ENCODE measurements at places on chromosomes 1 and 21.

GRCh38 chr1:84442256-84442655 lies 36.8 kb upstream of the RPF1 start:
- DNase-seq, result no peak

- DNase-seq, result no peak
Measured at GRCh38 chr21:29293495-29293894, 5.2 kb upstream of the BACH1 start.

- no peak for DNase-seq
Measured at GRCh38 chr1:245983294-245983967, 523.6 kb downstream of the SMYD3 start.

DNA sequence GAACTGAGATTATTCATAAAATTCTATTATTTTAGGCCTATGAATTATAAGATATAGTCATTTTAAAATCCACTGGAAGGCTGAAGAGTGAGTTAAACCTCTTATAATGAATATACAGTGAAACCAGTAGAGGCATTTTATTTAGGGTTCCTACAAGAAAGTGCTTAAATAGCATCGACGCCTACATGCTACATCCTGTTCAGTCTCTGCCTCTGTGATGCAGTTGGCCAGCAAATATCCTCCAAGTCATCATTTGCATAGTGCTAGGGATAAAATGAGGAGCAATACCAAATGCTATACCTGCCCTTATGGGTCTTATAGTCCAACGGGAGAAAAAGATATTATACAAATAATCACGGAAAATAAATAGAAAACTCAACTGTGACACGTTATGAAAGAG lies 59.6 kb downstream of the EDEM3 start:
- no peak for DNase-seq

DNA sequence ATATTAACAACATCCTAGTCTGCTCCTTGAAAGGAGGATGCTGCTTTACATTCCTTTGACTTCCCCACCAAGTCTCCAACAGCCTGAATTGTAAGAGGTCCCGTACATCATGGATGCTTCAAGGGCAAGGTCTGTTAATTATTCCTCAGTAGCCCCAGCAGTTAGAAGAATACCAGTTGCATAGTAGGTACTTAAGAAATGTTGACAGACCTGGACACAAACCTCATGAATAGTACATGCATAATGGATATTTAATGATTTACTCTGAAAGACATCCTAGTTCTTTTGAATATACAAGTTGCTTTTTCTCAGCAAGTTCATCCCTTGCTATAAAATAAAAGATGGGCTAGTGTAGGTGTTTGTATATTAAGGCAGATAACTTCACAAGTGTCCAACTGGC lies 112.1 kb upstream of the DPYD start:
- DNase-seq, result no peak

DNA sequence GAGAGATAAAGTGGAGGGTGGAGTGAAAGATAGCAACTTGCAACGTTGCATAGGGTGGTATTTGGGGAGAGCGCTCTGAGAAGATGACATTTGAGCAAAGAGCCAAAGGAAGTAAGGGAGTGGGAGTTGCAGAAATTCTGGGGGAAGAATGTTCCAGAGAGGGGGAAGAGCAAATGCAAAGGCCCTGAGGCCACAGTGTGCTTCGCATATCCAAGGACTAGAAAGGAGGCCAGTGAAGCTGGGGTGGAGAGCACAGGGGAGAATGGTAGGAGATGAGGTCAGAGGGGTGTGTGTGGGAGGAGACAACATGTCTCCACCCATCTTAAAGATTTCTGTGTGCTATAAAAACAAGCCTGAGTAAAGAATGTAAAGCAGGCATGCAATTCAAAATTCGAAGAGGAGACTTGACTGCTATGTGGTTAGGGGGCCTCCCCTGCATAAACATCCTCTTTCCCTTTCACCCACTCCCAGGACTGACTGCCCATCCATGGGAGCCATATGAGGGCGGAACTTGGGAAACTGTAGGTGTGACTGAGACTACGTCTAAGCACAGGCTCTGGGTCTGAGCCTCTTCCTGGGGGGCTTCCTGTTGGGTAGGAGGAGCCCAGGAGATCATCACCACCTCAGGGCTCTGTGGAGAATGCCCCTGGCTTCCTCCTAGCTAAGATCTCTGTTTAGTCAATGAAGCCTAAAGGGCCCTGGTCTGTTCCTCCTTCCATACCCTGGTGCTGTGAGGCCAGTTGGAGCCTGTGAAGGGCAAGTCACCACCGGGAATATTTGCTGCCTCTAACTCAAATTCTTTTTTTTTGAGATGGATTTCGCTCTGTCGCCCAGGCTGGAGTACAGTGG lies 2.9 kb upstream of the CLIC4 start:
- DNase-seq, result no peak

DNA sequence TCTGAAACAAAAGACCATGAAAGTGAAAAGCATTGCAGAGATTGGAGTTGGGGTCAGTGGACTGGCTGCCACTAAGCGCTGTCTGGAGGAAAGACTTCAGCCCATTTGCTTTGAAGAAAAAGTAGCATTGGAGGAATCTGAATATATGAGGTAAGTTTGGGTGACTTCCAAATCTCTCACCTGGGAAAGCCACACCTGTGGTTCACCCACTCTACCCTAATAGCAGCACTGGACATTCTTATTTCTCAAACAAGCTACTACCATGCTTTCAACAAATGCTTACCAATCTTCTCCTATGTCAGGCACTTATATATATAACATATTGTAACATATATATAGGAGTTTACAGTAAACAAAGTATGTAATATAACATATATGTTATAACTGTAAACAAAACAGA lies 76.0 kb upstream of the POGK start:
- no peak for DNase-seq

- no peak for DNase-seq
Measured at GRCh38 chr1:91765880-91766443, 120.0 kb downstream of the TGFBR3 start.

GRCh38 chr1:38534473-38534823 lies 325.1 kb downstream of the RRAGC start:
- DNase-seq, result no peak

DNA sequence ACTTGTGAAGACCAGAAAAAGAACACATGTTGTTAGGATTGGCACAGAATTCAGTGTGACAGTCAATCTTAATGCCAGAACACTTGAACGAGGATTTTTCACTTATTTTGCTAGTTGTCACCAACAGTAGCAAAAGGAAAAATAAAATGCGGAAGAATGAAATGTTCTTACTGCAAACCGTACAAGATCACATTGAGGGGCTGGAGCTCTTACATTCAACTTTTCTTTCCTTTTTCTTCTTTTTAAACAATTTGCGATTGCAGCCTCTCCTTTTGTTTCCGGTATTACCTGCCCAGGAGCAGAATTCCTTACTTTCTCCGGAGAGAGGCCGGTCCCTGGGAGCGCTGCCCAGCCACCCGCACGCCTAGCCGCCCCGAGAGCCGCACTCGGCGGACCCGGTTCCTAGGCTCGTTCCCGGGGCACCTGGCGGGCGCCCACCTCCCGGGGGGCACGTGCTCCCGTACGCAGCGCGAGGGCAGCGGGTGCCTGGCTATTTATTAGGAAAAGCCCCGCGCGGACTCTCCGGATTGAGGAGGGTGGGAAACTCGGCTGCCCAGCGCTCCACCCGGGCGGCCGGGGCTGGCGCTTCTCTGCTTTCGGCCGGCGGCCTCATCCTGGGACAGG lies 1.2 kb upstream of the CAMTA1 start:
- DNase-seq, result no peak

GRCh38 chr1:224133741-224134299 lies 19.9 kb downstream of the FBXO28 start:
- no peak for DNase-seq

DNA sequence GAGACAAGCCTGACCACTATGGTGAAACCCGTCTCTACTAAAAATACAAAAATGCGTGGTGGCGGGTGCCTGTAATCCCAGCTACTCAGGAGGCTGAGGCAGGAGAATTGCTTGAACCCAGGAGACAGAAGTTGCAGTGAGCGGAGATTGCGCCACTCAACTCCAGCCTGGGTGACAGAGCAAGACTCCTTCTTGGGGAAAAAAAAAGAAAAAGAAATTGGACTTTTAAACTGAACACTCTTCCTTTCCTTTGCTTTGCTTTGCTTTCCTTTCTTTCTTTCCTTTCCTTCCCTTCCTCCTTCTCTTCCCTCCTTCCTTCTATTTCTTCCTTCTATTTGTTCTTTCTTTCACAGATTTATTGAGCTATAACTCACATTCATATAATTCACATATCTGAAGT lies 43.3 kb upstream of the PUM1 start:
- no peak for DNase-seq

GRCh38 chr1:182686446-182686845 lies 2.1 kb upstream of the RGS8 start:
- DNase-seq, result no peak

GRCh38 chr21:24148461-24148860 lies 1458.8 kb downstream of the MRPL39 start:
- DNase-seq, result no peak
